Thoracic aorta (tissue), 2 donors: ENCODE measurements at places on chromosomes 16 and 17. TPM values are rescaled to one million over a fixed set of nuclear protein-coding genes. Genes with fewer than 3 reads are reported as not detected.

GRCh38 chr17:35568561-35568960 is 7.9 kb upstream of the SLFN14 start:
- no peak for DNase-seq

DNA sequence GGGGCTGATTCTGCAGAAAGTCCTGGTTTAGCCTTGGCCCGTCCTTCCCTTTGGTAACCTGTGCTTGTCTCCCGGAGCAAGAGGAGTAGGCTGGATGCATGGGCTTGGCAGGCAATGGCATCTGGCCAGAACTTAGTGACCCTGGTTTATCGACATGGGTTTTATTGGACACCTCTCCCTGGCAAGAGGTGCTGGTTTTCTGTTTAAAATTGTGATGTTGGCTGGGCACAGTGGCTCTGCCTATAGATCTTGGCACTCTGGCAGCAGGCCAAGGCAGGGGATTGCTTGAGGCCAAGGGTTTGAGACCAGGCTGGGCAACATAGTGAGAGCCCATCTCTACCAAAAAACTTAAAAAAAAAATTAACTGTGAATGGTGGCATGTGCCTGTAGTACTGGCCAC is 31.2 kb downstream of the SLC12A3 start:
- DNase-seq, result no peak

- DNase-seq, result no peak
Measured at GRCh38 chr17:38867179-38867967, 2.5 kb upstream of the LASP1 start.

- no peak for DNase-seq
Measured at GRCh38 chr17:57935833-57936807, 19.1 kb downstream of the CUEDC1 start.

DNA sequence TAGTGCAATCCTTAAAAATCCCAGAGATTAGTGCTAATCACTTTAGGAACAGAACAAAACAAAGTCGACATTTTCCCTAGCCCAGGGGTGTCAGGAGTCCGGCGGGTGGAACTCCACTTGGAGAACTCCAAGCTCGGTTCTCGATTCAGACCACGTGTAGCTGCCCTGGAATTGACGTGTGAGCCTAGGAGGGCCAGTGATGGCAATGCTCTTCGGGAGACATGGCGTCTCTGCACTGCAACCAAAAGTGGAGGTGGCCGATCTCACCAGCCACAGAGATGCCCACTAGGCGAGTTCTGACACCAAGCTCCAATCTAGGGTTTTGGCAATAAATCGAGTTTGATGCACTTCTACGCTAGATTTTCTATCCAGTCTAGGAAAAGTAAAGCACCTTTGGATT is 17.6 kb downstream of the MAP1LC3B start:
- DNase-seq, result no peak

DNA sequence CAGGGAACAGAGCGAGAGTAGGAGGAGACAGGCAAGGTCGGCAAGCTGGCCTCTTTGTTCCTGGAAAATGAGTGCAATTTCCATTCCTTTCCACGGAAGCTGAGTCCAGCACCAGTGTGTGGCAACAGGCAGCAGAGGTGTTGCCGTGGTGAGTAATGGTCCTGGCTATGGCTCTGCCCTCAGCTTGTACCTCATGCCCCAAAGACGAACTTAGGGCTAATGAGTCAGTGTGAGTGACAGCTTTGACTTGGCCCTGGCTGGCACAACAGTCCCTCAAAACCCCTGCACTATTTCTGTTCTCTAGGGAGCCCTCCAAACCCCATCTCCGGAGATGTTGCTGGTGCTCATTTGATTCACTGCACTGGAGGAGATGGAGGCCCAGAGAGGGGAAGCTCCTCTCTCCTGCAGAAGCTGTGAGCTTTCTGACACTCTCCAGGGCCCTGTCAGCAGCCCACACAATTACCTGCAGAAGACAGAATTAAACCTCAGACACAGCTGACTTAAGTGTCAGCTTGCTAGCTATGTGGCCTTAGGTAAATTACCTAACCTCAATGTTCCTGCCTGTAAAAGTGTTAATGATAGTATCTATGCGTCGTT is 129.9 kb downstream of the TMEM132E start:
- DNase-seq, result no peak

DNA sequence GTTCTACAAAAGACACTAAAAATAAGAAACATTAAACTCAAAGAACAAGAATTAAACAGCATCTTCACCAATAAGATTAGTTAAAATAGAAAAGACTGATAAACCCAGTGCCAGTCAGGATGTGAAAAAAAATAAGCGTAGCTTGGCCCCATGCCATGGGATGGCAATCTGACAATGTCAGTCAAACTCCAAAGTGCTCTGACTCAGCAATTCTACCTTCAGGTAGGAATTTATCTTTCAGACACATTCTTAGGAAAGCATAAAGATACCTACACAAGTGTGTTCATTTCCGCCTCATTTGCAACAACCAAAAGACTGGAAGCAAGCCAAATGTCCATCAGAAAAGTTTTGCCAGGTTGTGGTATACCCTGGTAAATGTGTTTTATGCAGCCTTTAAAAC is 9.1 kb upstream of the MPO start:
- no peak for DNase-seq

DNA sequence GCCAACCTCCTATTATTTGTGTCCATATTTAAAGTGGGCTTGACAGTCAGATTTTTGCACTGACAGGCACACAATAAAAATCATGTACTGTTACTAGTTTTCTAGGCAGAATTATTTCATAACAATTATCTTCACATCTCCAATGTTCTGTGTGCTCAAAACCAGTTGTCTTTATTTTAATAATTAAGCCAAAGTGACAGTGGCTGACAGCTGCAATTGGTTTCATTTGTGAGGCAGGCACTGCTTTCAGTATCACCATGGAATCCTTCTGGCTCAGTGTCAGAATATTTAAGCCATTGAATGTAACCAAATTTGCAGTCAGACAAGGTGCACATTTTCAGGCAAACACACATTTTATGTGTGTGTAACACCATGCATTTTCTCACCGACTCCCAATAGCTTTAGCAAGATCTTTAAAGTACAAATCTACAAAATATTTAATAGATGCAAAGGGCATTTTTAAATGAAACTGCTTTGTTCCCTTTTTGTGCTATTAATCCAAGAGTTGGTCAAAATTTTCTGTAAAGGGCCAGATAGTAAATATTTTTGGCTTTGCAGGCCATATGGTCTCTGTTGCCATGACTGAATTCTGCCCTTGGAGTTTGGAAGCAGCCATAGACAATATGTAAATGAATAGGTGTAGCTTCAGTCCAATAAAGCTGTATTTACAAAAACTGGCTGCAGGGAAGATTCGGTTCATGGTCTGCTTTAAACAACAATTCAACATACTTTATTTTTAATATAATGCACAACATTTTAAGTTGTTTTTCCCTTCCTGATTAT is 486.0 kb downstream of the KCNJ2 start:
- no peak for DNase-seq

SPATA32 gene
- not detected for total RNA-seq

NAGS gene
- not detected for total RNA-seq
